Upper lobe of left lung (tissue), 6 donors: ENCODE measurements at places on chromosomes 11 and 22. TPM values are rescaled to one million over a fixed set of nuclear protein-coding genes. Genes with fewer than 3 reads are reported as not detected.

DNA sequence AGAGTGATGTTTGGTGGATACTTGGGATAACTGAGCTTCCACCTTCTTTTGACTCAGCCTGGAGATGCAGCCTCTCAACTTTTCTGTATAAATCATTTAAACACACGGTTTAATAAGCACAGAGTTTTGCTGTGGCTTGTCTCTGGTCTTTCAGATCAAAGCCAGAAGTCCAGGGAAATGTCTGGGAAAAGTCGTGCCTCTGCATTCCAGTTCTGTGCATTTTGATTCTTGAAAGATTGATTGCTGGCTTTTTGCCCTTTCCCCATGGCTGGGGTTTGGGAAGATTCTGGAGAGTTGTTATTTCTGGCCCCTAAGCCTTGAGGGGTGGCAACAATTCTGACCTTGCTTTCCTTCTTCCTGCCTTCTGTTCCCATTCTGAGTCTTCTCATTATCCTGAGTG lies 154.1 kb downstream of the COMMD9 start:
- no peak for DNase-seq

- DNase-seq, result no peak
Observed at GRCh38 chr11:42407341-42407740, 904.5 kb upstream of the API5 start.

DNA sequence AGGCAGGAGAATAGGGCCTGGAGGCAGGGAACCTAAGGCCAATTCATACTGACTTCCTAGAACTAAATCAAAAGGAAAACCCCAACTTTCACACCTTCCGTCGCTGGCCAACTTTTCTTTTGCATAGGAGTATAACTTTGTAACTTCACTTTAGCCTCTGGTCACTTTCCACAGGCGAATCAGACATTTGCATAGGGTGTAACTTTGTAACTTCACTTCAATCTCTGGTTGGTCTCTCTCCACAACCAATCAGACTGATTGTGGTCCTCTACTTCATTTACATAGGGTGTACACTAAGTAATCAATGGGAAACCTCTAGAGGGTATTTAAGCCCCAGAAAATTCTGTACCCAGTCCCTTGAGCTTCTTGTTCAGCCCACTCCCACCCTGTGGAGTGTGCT lies 11.5 kb upstream of the TMPRSS4 start:
- no peak for DNase-seq

DNA sequence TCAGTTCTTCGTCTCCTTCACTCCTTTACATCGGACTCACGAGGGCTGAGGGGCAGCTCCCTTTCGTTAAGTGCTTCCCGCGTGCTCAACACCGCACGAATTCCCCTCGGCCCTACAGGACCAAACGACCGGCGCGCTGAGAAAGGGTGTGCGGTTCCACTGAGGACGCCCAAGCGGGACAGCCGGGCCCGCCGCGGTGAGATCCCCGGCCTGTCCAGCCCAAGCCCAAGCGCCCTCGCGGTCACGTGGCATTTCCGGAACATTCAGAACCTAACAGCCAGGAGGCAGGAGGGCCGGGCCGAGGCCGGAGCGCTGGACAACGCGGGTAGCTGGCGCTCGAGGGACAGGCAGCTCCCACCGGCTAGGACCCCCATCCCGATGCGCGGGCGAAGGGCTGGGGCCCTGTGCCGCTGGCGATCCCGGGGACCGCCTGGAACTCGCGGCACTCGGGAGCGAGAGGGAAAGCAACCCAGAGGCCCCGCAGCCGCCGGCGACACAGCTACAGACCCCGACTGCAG lies 737 bp upstream of the STIP1 start:
- peak; percentile 92 for DNase-seq

DNA sequence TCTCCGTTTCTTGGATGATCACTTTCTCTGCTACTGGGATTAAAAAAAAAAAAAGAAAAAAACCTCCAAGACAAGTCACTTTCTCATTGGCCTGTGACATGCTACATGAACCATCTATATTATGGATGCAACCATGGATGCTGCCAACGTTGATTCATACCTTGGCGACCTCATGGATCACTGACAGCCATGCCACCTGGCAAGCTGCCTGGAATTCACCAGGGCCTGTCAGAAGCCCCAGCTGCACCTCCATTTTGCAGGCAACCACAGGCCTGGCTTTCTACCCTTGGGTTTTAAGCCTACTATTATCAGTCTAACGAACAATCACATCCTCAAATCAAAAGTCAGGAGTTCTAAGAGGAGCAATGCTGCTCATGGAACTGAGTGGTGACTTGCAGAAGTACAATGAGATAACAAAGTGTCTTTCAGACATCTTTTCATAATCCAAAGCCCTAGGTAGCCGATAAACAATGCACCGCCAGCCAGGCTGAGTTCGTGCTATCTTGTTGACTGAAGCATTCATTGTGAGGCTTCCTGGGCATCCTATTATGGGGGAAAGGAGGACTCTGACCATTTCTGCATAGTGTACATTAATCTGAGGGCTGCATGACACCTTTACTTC lies 48.0 kb upstream of the CADM1 start:
- DNase-seq, result no peak

- no peak for DNase-seq
Observed at GRCh38 chr11:32105871-32106560, 15.1 kb downstream of the RCN1 start.

The PRDX5 gene
- 146 TPM for total RNA-seq
